ENCODE measurements at places on chromosomes 7 and 10. TPM values are rescaled to one million over a fixed set of nuclear protein-coding genes. Genes with fewer than 3 reads are reported as not detected.

The GRM8 gene
- total RNA-seq, result 4.9 TPM

The ATOH7 gene
- total RNA-seq, result 0.33 TPM

The EPO gene
- total RNA-seq, result 1.3 TPM

The SH2D4B gene
- total RNA-seq, result 0.19 TPM

The TMEM176A gene
- 346 TPM for total RNA-seq

The TMEM229A gene
- total RNA-seq, result not detected

The GPR85 gene
- total RNA-seq, result 0.59 TPM

The NUPR2 gene
- not detected for total RNA-seq

The MYH16 gene
- not detected for total RNA-seq

DNA sequence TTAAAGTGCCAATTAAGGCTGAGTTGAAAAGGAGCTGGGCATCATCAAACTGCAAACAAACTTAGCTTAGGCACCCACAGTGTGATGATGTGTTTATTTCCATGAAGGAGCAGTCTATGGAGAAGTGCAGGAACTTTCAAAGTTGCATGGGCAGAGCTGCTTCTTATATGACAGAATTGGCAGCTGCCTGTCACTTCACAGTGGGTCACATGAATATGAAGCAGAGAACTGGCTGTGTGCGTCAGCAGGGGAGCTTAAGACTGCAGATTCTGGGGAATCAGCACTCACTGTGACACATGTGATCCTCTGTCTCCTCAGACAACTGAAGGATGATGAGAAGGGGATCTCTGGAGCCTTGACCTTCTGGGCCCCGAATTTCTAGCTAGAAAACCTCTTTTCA, 36.6 kb downstream of the RBM28 start:
- no peak for DNase-seq

- DNase-seq, result no peak
These were observed 26.6 kb downstream of the ARHGAP21 start for GRCh38 chr10:24697080-24697479.

- DNase-seq, result no peak
These were observed 15.6 kb downstream of the SMURF1 start for GRCh38 chr7:99128076-99128950.

DNA sequence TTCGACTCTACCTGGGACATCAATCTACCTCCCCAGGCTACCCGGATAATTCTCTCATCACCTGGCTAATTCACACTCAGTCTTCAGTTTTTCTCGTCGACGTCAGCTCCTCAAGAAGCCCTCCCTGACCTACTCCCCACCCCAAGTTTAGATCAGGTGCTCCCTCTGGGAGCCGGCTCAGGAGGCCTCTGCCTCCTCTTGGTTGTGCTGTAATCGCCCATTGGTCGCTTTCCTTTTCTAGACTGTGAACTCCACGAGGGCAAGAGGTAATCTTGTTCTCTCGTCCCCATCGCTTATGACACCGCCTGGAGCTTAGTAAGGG, 461 bp upstream of the WIPF3 start:
- DNase-seq, result no peak

DNA sequence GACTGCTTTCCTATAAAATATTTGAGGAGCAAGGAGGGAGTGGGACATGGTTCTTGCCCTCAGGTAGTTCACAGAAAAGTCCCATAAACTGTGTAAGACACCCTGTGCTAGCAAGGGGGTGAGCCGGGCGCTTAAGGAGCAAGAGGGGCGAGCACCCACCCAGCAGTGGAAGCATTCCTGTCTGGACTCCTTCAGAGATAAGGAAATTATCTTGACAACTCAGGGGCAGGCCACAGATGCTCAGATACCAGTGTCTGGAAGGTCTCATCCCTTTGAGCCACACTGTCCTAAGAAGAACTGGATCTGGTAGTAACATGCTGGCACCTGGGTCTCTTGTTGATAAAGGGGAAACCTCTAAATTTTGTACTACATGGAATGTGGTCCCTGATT, 54.1 kb downstream of the DAGLB start:
- no peak for DNase-seq

GRCh38 chr10:114403541-114404161, 651 bp downstream of the AFAP1L2 start:
- no peak for DNase-seq

DNA sequence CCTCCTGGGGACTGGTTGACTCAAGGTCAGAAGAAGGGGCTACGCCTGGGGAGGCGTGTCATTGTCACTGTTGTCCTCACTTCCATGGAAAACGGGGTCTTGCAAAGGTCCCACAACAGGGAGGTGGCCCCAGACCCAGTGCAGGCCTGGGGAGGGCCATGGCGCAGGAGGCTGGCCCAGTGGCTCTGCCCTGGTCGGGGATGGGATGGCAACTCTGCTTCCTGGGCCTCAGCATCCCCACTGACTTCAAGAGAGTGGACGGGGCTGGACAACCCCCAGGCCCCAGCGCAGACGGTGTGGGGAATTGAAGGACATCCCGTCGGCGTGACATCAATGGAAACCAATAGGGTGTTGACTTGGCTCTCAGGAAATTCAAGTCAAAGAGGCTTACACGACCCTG, 35.2 kb downstream of the MICALL2 start:
- no peak for DNase-seq

GRCh38 chr10:31031205-31031557, 484 bp downstream of the ZNF438 start:
- no peak for DNase-seq

- DNase-seq, result no peak
These were observed 51.0 kb downstream of the VWA2 start for GRCh38 chr10:114290038-114290437.

DNA sequence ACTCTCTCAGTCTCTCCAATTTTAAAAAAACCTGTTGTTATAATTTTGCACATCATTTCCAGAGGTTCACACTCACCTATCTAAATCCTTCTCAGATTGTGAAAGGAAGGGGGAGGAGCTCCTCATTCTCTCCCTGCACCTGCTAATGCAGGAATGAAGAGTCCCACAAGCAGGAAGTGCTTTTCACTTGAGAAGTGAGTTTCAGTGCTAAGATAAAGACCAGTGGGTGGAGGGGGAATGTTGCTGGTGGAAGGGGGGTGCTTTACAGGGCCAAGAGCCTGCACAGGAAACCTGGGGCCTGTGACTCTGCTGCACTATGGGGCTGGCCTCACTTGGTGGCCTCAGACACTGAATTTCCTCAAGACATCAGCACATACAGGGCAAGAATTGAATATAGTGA, 176.4 kb downstream of the PTPN20 start:
- DNase-seq, result no peak

DNA sequence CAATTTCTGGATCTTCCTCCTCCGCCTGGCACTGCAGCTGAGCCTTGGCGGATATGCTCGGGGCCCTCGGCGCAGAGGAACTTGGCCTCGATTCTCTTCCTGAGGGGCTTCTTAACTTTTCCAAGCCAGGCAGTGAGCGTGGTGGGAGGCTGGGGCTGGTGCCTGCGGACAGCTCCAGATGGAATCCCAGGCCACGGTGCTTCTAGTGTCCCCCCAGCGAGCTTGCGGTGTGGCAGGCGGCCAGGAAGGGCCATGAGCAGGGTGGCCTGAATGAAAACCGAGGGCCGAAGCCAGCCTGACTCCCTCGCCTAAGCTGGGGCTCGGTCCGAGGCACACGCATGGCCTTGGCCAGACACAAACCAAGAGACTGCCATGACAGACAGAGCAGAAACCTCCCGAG, 31.3 kb downstream of the RCC1L start:
- DNase-seq, result no peak

DNA sequence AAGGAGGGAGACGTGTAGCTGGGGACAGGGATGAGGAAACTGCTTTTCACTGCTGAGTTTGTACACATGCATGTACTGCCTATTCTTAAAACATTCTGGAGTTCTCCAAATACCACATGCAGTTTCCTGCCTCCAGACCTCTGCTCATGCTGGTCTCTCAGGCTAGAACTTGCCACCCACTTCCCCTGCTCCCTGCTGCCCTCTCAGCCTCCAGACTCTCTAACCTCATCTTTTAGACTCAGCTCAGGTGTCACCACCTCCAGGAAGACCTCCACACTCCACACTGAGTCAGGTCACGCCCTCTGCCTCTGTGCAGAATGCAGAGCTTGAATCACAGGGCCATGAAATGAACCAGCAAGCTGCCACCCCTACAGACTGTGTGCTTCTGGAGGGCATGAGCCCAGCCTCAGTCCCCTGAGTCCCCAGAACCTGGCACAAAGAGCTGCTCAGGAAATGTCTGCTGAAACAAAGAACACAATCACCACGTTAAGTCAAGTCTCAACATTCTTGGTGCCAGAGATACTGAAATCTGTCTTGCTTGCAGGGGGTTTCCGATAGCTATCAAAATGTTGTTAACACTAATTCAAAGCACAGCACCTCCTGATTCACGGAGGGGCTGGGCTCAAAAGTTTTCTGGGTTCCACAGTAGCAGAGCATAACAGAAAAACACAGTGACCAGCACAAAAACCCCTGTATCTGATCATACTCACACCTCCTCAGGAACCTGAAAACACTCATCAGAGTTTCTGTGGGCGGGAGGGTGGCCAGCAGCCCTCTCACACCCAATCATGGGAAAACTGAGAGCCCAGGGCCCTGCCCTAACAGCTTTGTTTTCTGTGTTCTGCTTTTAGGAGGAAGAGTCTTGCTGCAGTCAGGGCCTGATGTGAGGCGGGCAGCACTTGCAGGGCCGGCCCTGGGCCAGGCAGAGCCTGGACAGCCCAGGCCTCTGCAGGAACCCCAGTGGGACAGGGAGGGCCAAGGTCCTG, 21.1 kb downstream of the FAM53B start:
- no peak for DNase-seq

DNA sequence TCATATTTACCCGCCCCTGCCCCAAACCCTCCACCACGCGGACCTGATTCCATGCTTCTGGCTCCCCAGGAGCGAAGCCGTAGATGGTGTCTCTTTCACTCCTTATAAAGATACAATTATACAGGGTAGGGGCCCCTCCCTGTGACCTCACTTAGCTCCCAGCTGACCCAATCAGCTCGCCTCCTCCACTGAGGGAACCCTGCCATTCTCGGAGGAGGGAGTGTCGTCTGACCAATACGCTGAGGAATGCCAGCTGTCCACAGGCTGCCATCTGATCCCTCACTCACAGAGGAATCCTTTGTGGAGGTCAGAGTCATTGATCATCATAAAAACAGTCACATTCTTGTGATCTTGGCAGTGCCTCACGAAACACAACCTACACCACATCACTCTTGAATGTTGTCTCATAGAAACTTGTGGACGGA, 67.5 kb upstream of the INSIG1 start:
- no peak for DNase-seq

DNA sequence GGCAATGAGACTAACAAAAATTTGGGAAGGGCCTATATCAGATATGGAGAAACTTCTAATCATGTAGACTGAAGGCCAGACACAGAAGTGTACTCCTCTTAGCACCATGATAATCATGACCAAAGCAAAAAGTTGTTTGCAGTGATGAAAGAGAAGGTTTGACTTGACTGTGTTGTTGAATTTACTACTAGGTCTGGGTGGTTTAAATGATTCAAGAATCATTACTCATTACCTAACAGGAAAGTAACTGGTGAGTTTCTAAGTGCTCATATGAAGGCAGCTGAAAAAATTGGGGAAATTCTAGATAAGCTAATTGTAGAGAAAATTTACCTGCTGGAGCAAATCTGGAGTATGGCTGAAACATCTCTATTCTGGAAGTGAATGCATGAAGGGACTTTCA, 451.5 kb upstream of the SORCS1 start:
- DNase-seq, result no peak

DNA sequence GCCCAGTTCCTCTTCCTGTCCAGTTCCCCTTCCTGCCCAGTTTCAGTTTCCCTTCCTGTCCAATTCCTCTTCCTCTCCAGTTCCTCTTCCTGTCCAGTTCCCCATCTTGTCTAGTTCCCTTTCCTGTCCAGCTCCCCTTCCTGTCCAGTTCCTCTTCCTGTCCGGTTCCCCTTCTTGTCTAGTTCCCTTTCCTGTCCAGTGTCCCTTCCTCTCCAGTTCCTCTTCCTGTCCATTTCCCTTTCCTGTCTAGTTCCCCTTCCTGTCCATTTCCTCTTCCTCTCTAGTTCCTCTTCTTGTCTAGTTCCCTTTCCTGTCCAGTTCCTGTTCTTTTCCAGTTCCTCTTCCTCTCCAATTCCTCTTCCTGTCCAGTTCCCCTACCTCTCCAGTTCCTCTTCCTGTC, 68.1 kb upstream of the ADCY1 start:
- DNase-seq, result no peak

DNA sequence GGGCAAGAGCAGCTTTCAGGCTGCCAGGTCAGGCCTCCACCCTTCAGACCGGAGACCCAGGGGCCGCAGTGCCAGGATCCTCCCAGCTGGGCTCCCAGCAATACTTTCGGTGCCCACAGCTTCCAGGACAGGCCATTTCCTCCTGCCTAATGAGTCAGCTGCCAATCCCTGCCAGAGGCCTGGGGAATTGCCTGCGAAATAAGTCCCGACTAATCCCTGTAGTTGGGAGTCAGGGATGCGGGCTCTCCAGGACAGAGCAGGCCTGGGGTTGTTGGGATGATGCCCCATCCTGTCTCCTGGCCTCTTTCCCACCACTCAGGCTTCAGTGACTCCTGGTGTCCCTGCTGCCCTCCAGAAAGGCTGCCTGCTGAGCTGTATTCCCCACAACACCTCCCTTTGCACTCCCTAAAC, 143.5 kb upstream of the UNC5B start:
- DNase-seq, result no peak

- no peak for DNase-seq
These were observed 66.8 kb downstream of the LYZL2 start for GRCh38 chr10:30562787-30563186.

DNA sequence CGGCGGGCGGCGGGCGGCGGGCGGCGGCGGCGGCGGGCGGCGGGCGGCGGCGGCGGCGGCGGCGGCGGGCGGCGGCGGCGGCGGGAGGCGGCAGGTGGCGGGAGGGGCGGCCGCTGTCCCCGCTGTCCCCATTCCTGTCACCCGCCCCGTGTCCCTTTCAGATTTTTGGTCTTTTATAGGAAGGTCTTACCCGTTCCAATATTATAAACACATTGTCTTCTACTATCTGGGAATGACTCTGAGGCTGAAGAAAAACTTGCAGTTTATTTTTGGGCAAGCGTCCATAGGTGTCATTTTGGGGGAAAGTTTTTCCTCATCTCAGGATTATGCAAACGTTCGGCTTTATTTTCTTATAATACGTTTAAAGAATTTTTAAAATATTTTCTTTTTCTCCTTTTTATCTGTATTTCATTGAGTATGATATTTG, 578 bp downstream of the ZNF713 start:
- no peak for DNase-seq

DNA sequence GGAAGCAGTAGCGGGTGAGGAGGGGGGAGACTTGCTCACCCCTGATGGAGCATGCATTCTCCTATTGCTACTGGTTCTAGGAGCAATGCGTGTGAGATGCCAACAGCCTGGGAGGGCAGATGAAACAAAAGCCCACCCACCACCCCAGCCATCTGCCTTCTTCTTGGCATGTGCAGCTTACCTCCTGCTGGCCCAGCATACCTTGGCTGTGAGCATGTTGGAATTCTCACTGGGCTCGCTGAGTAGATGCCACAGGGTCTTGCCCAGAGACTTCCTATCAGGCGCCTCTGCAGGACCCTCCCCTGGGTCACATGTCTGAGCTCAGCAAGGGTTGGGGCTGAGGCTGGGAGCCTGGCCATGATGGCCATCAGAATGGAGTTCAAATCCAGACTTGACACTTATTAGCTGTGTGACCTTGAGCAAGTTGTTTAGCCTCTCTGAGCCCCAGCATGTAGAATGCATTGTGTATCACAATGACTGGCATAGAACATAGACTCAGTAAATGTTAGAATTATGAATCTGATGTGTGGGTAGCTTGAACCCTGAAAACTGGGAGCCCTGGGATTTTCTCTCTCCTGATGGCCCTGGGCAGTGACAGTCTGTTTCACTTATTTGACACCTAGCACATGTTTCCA, 38.2 kb downstream of the CDH23 start:
- no peak for DNase-seq

- peak; percentile 87 for DNase-seq
These were observed 494 bp upstream of the BMPR1A start for GRCh38 chr10:86755740-86756510.

GRCh38 chr10:131058799-131059198, 252.7 kb downstream of the TCERG1L start:
- DNase-seq, result no peak
